CD8-positive, alpha-beta memory T cell (primary cell): ENCODE measurements at places on chromosomes 2 and 18. TPM values are rescaled to one million over a fixed set of nuclear protein-coding genes. Genes with fewer than 3 reads are reported as not detected.

STK39 gene
- 28.3 TPM for total RNA-seq

NMS gene
- total RNA-seq, result not detected

GRCh38 chr2:226678422-226678821, 121.2 kb downstream of the IRS1 start:
- DNase-seq, result no peak

- no peak for DNase-seq
Measured at GRCh38 chr18:76420898-76421684, 74.0 kb downstream of the ZNF516 start.

GRCh38 chr2:203346612-203347011, 18.4 kb downstream of the ABI2 start:
- DNase-seq, result no peak

LOXL3 gene
- total RNA-seq, result 0.77 TPM

BCL11A gene
- 0.15 TPM for total RNA-seq

DNA sequence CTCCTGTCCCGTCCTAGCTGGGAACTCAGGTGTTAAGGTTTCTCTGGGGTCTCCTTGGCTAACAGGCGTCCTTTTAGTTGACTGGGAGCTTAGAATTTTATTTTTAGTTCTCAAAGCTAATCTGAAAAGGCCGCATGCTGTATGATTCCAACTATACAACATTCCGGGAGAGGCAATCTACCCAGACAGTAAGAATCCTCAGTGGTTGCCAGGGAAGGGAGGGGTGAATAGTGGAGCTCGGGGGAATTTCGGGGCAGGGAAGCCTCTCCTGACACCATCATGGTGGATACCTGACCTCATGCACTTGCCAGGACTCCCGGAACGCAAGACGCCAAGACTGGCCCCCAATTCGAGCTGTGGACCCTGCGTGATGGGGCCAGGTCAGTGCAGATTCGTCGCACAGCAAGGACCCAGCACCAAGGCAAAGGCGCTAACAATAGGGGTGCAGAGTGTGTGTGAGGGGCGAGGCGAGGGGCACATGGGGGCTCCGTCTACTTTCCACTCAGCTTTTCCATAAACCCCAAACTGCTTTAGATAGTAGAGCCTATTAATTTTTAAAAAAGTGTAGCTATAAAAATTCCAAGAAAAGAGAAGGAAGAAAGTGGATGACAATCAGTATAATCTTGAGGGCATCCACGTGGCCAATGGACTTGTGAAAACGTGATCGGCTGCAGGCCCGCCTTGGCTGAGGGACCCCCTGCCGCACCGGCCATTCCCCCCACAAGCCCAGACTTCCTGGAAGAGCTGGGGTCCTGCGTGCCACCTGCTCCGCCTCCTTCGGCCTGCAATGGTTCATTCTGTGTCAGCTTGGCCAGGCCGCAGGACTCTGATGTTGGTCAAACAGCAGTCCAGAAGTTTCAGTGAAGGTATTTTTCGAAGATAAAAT, 17.3 kb downstream of the PDCD1 start:
- no peak for DNase-seq

QPCT gene
- total RNA-seq, result 3.9 TPM

DNA sequence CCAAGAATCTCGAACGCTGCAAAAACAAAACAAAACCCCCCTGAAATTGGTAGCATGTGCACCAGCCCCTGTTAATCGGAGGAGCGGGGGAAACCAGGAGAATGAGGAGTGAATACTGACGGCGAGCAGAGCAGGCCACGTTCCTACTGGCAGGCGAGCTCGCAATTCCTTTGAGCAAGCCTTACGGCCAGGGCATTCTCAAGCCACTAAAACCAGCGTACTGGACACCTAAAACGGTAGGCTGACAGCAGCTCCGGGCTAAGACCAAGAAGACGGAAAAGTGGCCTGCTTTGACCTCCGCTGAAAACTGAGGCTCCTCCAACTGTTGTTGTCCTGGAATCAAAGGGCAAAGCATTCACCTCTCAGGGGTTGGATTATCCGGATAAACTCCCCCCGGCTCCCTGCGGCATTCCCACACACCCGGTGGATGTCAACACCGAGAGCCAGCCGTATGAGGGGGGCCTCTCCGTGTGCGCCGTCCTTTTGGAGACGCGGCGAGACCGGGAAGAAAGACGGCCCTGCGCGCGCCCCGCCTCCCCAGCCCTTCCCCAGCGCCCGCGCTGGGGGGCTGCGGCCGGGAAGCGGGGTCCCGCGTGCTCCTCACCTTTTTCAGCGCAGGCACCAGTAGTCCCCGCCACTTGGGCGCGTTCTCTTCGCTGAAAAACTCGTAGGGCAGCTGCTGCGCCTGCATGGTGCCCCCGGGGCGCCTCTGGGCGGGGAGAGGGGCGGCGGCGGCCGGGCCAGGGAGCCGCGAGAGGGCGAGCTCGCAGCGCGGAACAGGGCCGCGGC, 925 bp downstream of the SOS1 start:
- peak; percentile 53 for DNase-seq

SH3RF3 gene
- 0.27 TPM for total RNA-seq

- no peak for DNase-seq
Measured at GRCh38 chr2:40457837-40458236, 5.9 kb upstream of the SLC8A1 start.

- DNase-seq, result no peak
Measured at GRCh38 chr2:152655880-152656279, 61.4 kb downstream of the PRPF40A start.

DNA sequence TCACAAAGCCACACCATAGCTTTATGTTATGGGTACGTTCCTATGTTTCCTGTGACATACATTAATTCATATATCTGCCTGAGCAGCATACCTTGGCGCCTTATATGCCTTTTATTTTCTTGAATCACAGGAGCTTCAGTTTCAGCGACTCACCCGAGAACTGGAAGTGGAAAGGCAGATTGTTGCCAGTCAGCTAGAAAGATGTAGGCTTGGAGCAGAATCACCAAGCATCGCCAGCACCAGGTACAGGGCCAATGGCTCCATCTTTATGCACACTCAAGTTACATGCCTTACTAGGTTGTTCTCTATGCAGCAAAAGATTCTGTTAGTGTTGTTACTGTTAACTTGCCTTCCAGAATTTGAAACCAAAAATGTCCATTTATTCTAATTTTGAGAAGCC, 120.4 kb downstream of the PKP4 start:
- DNase-seq, result no peak

GRCh38 chr2:206086716-206087350, 859 bp upstream of the INO80D start:
- DNase-seq, result no peak

- no peak for DNase-seq
Measured at GRCh38 chr2:85756822-85757435, 3.1 kb downstream of the ATOH8 start.

- DNase-seq, result no peak
Measured at GRCh38 chr18:56166914-56167313, 471.5 kb downstream of the TXNL1 start.

GRCh38 chr2:102120701-102121159, 21.8 kb upstream of the IL1R1 start:
- no peak for DNase-seq

TRIM54 gene
- 0.22 TPM for total RNA-seq

GRCh38 chr2:172456002-172456401, 28.6 kb downstream of the ITGA6 start:
- no peak for DNase-seq

COL3A1 gene
- total RNA-seq, result 0.07 TPM

DNA sequence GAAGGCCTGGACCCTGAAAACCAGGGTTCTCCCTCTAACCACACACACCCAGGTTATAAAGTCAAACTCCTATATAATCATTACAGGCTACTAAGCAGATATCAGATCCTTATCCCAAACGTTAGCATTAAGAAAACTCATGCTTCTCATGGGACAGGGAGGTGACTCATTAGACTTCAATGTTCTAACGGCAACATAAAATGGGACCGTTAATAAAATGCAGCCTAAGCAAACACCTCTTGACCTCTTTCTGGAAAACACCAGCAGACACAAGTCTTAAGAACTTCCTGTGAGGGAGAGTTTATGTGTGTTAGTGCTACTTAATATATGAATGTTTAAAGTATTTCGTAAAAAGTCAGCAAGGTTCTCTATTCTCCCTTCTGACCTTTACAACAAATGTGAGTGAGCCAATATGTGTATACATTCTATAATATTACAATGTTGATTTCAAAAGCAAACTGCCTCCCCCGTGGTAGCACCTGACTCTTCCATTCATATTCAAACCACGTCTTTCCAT, 31.7 kb downstream of the LPIN2 start:
- no peak for DNase-seq

DNA sequence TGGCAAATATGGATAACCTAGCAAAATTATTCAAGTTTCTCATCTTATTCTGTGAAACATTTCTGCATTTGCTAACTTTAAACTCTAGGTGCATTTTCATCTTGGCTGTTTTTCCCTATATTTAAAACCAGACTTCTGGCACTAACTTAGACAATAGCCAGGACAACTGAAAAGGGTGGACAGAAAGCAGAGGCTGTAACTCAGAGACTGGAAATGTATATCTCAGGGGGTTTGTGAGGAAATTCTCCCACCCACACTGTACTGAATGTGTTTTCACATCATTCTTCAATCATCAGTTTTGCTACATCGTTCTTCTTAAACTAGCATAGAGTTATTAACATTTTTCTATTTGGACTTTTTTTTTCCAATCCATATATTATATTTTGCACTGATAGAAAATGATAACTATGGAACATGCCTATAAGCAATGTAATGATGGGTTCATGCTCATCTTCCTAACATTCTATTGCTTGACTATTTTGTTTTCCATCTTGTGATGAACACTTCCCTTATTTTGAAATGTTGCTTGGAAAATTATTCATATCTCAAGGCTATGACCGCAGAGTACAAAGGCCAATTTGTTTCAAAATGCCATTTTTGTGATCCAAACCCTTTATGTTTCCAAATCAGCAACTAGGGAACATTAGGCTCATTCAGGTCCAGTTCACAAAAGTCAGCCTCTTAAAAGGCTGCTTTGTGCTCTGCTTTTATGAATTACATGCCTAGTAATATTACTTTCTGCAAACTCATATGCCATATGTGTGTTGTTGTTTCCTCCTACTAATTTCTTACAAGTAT, 125.8 kb upstream of the CDH19 start:
- DNase-seq, result no peak

GRCh38 chr2:29233428-29233827, 118.2 kb downstream of the CLIP4 start:
- DNase-seq, result no peak

DNA sequence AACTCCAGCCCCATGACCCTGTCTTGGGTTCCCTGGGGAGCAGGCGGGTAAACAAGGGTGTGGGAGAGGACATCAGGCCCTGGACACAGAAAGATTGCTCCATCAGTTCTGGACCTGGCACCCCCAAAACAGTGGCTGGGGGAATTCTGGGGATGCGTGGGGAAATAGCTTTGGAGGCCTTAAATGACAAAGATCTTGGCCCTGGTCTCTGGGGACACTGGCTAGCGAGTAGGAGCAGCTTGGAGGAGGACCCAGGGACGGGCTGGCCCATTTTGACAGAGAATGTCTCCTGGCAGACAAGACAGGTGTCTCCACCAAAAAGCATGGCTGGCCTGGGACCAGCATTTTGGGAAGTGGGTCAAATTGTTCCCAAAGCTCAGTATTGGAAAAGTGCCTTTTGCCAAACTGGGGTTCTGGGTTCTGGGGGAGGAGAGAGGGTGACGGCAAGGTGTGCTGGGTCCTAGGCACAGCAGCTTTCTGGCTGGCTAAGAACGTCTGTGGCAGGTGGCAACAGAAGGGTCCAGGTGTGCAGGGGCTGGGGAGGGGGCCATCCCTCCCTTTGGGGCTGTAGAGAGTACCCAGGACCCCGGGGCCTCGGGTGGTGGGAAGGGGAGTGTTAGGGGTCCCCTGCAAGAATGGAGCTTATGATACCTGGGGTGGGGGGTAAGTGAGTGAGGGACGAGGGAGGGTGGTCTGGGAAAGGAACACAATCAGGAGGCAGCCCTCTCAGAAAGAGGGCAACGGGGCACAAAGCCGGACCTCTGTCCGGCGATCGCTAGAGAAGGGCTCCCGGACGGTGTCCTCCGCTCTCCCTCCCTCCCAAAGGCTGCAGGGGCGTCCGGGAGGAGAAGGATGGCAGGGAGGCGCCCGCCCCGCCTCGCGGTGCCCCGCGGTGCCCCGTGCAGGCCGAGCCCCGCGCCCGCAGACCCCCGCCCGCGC, 556 bp downstream of the CYRIA start:
- DNase-seq, result no peak

FBXO15 gene
- total RNA-seq, result 0.77 TPM

- DNase-seq, result no peak
Measured at GRCh38 chr2:20617081-20617575, 33.8 kb downstream of the HS1BP3 start.

DNA sequence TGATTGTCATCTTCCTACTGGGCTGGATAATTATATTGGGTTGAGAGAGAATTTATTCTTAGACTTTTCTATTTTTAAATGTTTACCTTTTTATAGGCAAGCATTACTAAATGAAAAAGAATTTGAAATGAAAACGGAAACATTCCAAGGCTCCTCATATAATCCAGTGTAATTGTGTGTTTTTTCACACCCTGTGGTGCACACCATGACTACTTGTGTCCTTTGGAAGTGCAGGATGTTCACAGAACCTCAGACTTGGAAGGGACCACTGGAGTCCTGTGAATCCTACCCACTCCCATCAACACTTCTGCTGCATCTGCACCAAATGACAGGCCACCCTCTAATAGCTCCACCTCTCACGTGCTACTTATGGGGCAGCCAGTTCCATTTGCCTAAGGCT, 48.0 kb downstream of the NAT8 start:
- DNase-seq, result no peak

- peak; percentile 58 for DNase-seq
Measured at GRCh38 chr2:101251844-101252407, 760 bp upstream of the CNOT11 start.

GRCh38 chr2:112993831-112994230, 11.4 kb upstream of the IL36A start:
- no peak for DNase-seq

TWIST2 gene
- total RNA-seq, result not detected

GRCh38 chr2:232336241-232336736, 42.3 kb upstream of the ALPP start:
- DNase-seq, result no peak
